ENCODE measurements at places on chromosomes 12 and 14. TPM values are rescaled to one million over a fixed set of nuclear protein-coding genes. Genes with fewer than 3 reads are reported as not detected.

The REC8 gene
- total RNA-seq, result 25.8 TPM

The CCDC197 gene
- not detected for total RNA-seq

The LRRC10 gene
- not detected for total RNA-seq

The ITGB7 gene
- total RNA-seq, result 1.2 TPM

The BIN2 gene
- not detected for total RNA-seq

The SLC48A1 gene
- 14.1 TPM for total RNA-seq

The SLC10A1 gene
- total RNA-seq, result not detected

The C12orf50 gene
- total RNA-seq, result not detected

The ADAM21 gene
- total RNA-seq, result not detected

The CACNA1C gene
- total RNA-seq, result 1.9 TPM

The BDKRB2 gene
- total RNA-seq, result 0.13 TPM

The NINJ2 gene
- total RNA-seq, result not detected

The JDP2 gene
- 27.2 TPM for total RNA-seq

The CLEC4C gene
- not detected for total RNA-seq

The CLEC2B gene
- total RNA-seq, result not detected

The PTPRR gene
- total RNA-seq, result 0.07 TPM

The ARL1 gene
- total RNA-seq, result 75.2 TPM

The C1RL gene
- 14.7 TPM for total RNA-seq

The SPRYD3 gene
- total RNA-seq, result 6.6 TPM

The CMA1 gene
- not detected for total RNA-seq

The TMCC3 gene
- total RNA-seq, result 3.2 TPM

The ESRRB gene
- total RNA-seq, result 0.48 TPM

The BDKRB1 gene
- total RNA-seq, result not detected

The SLCO1B3 gene
- total RNA-seq, result not detected

The MYO1A gene
- 0.52 TPM for total RNA-seq

The PLEKHG7 gene
- not detected for total RNA-seq

The HOXC9 gene
- total RNA-seq, result not detected

The ANKRD33 gene
- 0.19 TPM for total RNA-seq

The OR11H7 gene
- total RNA-seq, result not detected

The SSTR1 gene
- total RNA-seq, result 0.93 TPM

The GPR135 gene
- total RNA-seq, result 1.1 TPM

The INHBE gene
- 7.0 TPM for total RNA-seq

The LRFN5 gene
- 5.4 TPM for total RNA-seq

The TIMELESS gene
- 86.7 TPM for total RNA-seq

The KRT77 gene
- total RNA-seq, result not detected

The HEBP1 gene
- total RNA-seq, result 56.1 TPM

The PAX9 gene
- total RNA-seq, result not detected

The EIF5 gene
- total RNA-seq, result 328 TPM

The TCTN2 gene
- total RNA-seq, result 7.2 TPM

The IFNG gene
- total RNA-seq, result not detected

The SERPINA12 gene
- total RNA-seq, result not detected

The NPAS3 gene
- 0.60 TPM for total RNA-seq

The TEX52 gene
- total RNA-seq, result not detected

The TAS2R50 gene
- total RNA-seq, result 0.33 TPM

The POTEM gene
- total RNA-seq, result not detected

The CCDC175 gene
- total RNA-seq, result 0.19 TPM

The CHURC1 gene
- 55.6 TPM for total RNA-seq

The KCNC2 gene
- total RNA-seq, result not detected

The ACSS3 gene
- total RNA-seq, result 22.7 TPM

The MGP gene
- not detected for total RNA-seq

The MUCL1 gene
- total RNA-seq, result not detected

The REM2 gene
- total RNA-seq, result 1.1 TPM

The SPIC gene
- not detected for total RNA-seq

The ZNF705A gene
- total RNA-seq, result not detected

The GNB3 gene
- total RNA-seq, result 9.0 TPM

The SLC5A8 gene
- total RNA-seq, result 0.11 TPM

The MAP1LC3B2 gene
- total RNA-seq, result 1.5 TPM

The CPNE6 gene
- total RNA-seq, result not detected

The HOXC12 gene
- total RNA-seq, result not detected

All from H1 (cell line).